ENCODE measurements at places on chromosomes 7 and 10. TPM values are rescaled to one million over a fixed set of nuclear protein-coding genes. Genes with fewer than 3 reads are reported as not detected.

IKZF1 gene
- total RNA-seq = 20.0 TPM

ITPRID1 gene
- not detected for total RNA-seq

LAMB1 gene
- total RNA-seq = 668 TPM

NEUROG3 gene
- total RNA-seq = not detected

PAX4 gene
- total RNA-seq = not detected

EVX1 gene
- not detected for total RNA-seq

ITGA8 gene
- 2.2 TPM for total RNA-seq

ACBD5 gene
- 23.2 TPM for total RNA-seq

CYP3A7 gene
- 2.8 TPM for total RNA-seq

MNX1 gene
- not detected for total RNA-seq

TRIM50 gene
- not detected for total RNA-seq

Measured in omental fat pad (tissue), 4 donors.